ENCODE measurements at places on chromosomes 16 and 17.

DNA sequence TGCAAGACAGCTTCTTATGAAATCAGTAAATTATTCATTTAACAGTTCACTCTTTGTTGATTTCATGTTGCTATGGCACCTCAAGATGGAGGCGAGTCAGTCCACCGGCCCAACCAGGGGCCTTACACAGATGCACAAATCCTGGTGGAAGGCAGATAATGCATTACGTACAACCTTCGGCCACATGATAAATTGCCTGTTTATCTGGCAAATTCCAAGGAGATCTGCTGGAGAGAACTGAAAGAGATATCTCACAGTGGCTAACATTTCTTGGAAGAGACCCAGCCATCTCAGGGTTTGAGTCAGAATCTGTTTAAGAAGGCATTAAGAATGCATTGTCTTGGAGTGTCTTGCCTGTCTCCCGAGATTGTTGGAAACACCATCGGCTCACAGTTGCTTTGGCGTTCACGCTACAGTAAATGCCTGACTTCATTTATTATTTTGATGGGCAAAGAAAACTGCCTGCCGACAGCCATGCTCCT lies 225.6 kb downstream of the MSI2 start:
- no peak for DNase-seq

GRCh38 chr17:80575057-80575875 lies 30.6 kb downstream of the RPTOR start:
- DNase-seq: peak; percentile 92

- DNase-seq: no peak
Observed at GRCh38 chr16:78154729-78155461, 55.4 kb downstream of the WWOX start.

GRCh38 chr17:45160447-45161287 lies 1.0 kb upstream of the HEXIM2 start:
- DNase-seq: peak; percentile 58

DNA sequence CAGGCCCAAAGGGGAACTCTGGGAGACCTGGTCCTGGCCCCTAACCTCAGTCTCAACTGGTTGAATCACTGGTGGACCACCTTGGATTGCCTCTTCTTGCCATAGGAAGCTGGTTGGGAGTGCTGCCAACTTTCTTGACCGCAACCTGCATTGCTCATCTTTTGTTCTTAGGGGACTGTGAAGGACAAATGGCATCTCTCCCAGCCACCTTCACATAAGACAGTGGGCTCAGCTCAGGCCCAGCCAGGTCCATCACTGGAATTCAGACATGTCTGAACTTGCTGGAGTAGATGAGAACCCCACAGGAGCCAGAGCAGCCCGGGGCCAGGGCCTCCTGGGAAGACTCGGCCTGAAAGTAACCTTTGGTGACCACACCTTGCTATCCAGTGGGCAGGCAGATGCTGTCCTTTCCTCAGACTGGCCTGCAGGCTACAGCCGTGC lies 18.8 kb downstream of the ADORA2B start:
- no peak for DNase-seq

GRCh38 chr17:76076146-76076764 lies 1.7 kb downstream of the GALR2 start:
- DNase-seq: no peak

GRCh38 chr16:17470908-17471718 lies at the start of gene XYLT1:
Gene XYLT1, minus strand, starts transcription at chr16:17470960. Its CDS starts 164 bp downstream, at chr16:17470796.
- peak; percentile 57 for DNase-seq

DNA sequence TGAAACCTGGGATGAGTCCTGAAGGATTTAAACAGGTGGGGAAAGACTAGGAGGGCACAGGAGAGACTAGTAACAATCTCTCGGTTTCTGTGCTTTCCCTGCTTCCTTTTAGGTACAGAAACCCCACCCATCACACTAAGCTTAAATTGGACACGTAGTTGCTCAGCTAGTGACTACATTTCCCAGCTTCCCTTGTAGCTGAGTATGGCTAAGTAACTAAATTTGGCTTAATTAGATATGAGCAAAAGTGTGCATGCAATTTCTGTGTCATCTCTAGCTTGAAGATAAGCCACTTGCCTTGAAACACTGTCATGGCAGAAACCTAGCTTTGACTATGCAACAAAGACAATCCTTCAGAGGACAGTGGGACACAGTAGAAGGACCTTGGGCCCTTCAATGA lies 36.5 kb downstream of the CACNG1 start:
- no peak for DNase-seq

- no peak for DNase-seq
Observed at GRCh38 chr16:27918755-27919154, 144.8 kb downstream of the GSG1L start.

DNA sequence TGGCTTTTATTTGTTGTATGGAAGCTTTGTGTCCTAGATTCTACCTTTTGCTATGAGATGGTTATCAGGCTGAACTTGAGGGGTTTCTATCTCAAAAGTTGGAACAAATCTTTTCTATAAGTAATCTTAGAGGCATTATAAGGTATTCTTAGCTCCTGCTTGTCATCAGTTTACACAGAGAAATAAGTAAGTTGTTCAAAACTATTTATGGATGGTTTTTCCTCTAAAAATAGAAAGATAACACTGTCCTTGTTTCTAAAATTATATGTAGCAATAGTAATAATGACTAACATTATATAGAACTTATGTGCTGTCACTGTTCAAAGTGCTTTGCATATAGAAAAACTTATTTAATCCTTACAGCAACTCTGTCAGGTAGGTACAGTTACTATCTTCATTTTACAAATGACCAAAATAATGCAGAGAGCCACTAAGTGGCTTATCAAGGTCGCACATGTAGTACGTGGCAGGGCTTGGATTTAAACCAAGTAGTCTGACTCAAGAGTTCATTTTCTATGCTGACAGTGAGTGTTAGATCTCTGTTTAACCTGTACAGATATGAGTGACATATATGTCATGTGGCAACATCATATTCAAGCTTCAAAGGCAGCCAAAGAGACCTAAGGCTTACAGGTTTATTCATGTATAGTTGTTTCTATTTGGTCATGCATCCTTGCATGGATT lies 59.0 kb downstream of the PHKB start:
- no peak for DNase-seq

- DNase-seq: peak; percentile 36
Observed at GRCh38 chr17:81095383-81095762, 60.4 kb downstream of the BAIAP2 start.

DNA sequence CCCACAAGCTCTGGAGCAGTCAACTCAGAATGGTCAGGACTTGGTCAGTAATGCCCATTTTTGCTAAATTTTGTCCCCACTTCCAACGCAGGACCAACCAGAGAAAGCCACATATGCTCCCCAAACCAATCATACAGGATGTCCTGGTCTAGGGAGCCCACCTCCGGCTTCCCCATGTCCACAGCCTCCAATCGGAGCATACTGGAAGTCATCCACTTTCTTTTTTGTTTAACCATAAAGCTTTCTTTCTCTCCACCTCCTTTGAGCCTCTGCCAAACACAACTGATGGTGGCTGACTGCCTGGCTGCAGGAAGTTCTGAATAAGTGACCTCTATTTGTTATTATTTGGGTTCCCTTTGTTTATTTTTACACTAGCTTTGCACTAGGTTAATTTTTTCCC lies 549.1 kb downstream of the WWOX start:
- no peak for DNase-seq

DNA sequence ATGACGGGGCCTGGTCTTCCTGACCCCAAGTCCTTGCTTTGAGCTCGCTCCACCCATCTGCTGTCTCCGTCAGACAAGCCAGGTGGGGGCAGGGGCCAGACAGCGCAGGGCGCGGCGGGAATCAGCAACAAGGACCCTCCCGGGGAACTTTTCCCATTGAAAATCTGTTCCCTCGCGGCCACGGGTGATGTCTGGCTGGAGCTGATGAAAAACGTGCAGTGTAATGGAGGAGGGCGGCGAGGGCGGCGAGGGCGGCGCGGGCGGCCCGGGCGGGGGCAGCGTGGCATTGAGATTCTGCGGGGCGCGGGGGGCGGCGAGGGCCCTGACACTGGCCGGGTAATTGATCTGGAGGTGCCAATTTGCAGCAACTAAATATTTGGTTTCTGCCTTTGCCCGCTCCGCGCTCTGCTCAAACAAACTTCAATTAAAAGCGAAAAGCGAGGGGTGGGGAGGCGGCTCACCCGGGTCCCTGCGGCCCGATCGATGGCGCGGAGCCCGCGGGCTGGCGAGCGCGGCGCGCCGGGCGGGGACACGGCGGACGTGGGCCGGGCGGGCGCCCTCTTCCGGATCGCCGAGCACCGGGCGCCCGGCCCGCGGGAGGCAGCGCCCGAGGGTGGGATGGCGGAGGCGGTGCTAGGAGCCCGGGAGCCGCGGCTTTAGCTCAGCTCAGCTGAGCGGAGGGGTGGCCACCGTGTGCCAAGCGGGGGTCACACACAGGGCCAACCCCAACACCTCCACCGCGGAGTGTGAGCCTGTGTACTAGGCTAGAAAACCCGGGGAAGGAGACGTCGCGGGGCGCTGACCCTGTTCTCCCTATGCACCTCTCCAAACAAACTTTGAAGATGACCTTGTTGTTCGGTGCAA lies 32.4 kb downstream of the DCAKD start:
- peak; percentile 21 for DNase-seq

GRCh38 chr17:82503094-82503727 lies 16.3 kb upstream of the FOXK2 start:
- DNase-seq: no peak

- no peak for DNase-seq
Observed at GRCh38 chr17:7580604-7581575, 1.5 kb downstream of the CD68 start.

DNA sequence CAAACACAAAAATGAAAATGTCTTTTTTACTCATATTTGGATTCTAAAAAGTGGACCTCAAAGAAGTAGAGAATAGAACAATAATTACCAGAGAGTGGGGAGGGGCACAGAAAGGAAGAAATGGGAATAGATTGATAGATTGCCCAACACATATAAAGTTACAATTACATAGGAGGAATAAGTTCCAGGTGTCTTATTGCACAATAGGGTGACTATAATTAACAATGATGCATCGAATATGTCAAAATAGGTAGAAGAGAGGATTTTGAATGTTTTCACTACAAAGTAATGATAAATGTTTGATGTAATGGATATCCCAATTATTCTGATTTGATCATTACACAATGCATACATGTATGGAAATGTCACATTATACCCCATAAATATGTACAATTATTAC lies 556.0 kb downstream of the CDH8 start:
- no peak for DNase-seq

DNA sequence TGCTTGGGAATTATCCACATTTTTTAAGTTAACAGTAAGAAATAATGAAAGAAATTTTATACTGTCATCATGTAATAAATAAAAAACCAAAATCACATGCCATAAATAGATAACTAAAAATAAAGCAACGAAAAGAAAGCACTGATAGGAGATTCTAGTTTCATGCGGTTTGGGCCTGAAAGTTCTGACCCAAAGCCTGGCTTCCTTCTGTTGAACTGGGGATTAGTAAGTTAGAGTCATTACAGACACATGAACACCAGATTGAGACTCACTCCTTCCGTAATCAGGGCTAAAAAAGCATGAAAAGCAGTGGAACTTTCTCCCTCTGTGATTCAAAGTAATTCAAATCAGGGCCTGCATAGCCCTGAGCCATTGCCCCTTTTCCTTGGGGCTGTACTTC lies 13.2 kb upstream of the SLC6A2 start:
- DNase-seq: no peak

- DNase-seq: no peak
Observed at GRCh38 chr17:39641097-39641496, 4.2 kb downstream of the STARD3 start.

GRCh38 chr17:79836972-79837887 lies 2.0 kb downstream of the CBX4 start:
- DNase-seq: no peak

- no peak for DNase-seq
Observed at GRCh38 chr17:31825961-31826691, 32.9 kb downstream of the COPRS start.

GRCh38 chr16:50372611-50373344 lies 4.0 kb upstream of the BRD7 start:
- DNase-seq: no peak

DNA sequence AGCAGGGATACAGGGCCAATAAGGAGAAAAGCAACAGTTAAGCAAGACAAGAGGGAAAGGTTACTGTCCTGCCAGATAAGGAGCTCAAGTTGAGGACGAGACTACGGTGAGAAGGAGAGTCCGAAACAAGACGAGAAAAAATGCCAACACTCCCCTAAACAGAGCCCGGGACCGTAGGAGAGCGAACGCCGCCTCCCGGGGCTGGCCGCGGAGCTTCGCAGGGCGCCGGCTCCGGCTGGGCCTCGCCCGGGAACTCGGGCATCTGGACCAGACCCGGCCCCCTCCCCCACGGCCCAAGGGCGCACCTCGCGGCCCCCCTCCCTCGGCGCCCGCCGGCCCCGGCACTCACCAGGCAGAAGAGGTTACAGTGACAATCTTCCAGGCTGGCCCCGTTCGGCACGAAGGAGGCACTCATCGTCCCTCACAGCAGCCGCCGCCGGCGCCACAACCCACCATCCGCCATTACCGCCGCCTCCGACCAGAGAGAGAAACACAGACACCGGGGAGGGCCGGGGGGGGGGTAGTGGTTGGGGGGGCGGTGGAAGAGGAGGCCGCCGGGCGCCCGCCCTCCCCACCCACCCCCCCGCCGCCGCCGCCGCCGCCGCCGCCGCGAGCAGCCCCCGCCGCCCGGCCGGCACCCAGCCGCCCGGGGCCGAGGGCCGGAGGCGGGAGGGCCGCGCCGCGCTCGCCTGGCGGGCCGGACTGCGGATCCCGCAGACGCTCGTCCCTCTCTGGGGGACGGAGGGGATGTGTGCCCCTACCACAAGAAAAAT lies at the start of gene MED13:
Gene MED13 (minus strand): TSS at position 488 of the 773 bp plus-strand sequence. CDS start 73 bp downstream, at position 415.
- DNase-seq: peak; percentile 55

GRCh38 chr16:85239239-85239638 lies 127.0 kb upstream of the CIBAR2 start:
- no peak for DNase-seq

- peak; percentile 50 for DNase-seq
Observed at GRCh38 chr17:38702916-38703741, 1.9 kb upstream of the MLLT6 start.

DNA sequence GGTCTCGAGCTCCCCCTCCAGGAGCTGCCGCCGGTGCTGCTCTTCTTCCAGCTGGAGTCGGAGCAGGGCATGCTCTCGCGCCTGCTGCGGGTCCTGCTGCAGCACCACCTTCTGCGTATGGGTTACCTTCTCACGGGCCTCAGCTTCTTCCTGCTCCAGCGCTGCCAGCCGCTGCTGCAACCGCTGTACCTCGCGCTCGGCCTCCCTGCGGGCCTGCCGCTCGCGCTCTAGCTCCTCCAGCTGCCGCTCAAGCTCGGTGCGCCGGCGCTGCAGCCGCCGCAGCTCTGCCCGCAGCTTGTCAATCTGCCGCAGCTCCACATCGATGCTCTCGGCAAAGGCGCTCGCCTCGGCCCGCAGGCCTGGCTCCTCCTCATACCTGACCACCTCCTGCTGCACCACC lies 36.9 kb downstream of the UBN1 start:
- no peak for DNase-seq

All from activated CD4-positive, alpha-beta T cell treated with anti-CD3 and anti-CD28 coated beads for 4 hours (primary cell).